ENCODE measurements at places on chromosomes 11 and 22.

DNA sequence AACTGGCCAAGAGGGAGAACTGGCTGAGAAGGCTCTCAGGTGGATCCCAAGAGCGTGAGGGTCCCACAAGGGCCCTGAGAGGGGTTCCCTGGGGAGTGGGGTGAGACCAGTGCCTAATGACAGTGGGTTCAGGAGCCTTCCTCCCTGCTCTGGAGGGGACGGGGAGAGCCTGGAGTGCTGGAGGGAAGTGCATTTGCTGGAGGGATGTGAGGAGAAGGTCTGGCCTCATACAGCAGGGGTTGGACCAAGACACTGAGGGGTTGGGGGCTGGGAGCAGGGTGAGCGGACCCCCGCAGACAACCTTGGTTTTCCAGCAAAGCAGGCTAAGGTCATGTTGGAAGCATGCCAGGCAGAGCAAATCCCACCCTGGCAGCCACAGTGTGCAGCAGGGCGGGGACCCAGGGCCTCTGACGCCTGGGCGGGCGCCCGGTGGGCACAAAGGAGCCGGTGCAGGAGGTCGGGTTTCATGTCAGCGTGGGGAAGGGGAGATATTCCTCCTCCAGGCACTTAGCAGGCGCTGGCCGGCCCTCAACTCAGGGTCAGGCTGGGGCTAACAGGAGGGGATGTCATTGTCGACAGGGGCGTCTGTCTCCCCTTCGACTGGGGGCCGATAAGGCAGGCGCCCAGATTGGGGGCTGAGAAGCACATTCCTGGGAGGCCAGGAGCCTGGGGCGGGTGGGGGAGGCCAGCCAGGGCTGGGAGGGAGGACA lies 3.1 kb upstream of the DERL3 start:
- DNase-seq: no peak

DNA sequence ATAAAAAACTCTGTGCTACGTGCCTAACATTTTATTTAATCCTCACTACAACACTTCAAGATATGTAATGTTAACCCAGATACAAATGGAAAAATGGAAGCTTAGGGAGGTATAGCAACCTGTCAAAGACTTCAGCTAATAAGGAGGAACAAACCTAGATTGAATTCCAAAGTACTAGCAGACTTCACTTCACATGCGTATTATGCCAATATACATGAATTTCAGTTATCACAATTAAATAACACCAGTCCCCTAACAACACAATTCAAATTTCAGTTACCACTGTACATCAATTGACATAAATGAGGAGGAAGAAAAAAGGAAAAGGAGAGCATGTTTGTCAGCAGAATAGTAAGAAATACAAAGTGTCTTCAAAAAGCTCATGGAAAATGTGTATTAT lies 60.4 kb downstream of the TTC28 start:
- DNase-seq: no peak

DNA sequence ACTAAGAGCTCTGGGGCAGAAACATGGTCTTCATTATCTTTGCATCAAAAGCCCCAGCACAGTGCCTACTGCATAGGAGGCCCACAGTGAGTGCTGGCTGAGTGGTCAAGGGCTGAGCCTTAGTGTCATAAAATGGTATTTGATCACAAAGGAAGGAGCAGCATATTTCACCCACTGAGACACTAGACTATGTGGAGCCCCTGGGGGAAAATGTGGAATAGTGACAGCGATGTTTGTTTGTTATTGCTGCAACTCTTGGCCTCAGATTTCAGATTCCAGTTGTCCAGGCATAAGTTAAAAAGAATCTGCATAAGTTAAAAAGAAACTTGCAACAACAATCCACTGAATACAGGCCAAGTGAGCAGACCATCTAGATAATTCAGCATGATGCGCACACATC lies 7.0 kb downstream of the KIRREL3 start:
- no peak for DNase-seq

- DNase-seq: no peak
Observed at GRCh38 chr11:78023426-78023825, 350 bp upstream of the KCTD14 start.

- no peak for DNase-seq
Observed at GRCh38 chr11:15509082-15509481, 394.4 kb downstream of the INSC start.

DNA sequence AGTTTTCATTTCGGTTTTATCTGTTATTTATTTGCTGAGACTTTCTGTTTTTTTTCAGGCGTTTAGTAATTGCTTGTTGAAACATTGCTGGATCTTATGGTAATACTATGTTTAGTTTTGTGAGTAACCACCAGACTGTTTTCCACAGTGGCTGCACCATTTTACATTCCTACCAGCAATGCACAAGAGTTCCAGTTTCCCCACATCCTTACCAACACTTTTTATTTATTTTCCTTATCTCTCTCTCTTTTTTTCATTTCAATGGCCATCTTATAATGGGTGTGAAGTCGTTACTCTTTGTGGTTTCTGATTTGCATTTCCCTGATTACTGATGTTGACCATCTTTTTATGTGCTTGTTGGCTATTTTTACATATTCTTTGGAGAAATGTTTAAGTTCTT lies 23.7 kb downstream of the USP47 start:
- no peak for DNase-seq

GRCh38 chr11:43923406-43924111 lies 18.9 kb upstream of the C11orf96 start:
- DNase-seq: no peak

DNA sequence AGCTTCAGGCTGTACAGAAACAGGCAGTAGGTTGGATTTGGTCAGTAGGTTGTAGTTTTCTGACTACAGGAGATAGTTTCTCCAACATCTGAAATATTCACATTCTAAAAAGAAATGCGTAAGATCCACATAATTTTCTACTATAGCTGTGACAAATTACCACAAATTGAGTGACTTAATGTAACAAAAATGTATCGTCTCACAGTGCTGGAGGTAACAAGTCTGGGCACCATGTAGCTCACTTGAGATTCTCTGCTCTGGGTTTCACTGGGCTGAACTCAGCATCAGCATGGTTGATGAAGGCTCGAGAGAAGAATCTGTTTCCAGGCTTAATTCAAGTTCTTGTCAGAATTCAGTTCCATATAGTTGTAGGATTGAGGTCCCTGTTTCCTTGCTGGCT lies 350.9 kb upstream of the CCDC179 start:
- no peak for DNase-seq

DNA sequence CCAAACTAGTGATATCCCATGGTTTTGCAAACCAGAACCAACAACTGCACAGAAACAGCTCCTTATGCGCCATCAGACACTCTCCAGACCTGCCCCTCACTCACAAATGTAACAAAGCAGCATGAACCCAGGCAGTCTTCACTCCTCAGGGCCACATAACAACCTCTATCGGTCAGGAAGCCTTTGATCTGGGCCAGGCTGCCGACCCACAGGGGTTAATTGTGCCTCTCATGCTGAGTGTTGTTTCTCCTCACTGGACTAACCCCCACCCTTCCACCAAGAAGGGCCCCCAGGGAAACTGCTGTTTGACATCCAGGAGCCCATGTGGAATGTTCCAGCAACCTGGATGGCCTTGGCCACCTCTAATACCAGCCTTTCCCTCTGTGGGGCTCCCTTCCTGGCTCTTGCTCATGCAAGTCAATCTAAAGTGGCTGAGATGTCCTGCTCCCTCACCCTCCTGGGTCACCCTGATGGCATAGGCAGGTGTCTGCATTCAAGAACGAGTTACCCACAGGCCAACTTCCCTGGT lies 7.9 kb upstream of the RGL4 start:
- no peak for DNase-seq

DNA sequence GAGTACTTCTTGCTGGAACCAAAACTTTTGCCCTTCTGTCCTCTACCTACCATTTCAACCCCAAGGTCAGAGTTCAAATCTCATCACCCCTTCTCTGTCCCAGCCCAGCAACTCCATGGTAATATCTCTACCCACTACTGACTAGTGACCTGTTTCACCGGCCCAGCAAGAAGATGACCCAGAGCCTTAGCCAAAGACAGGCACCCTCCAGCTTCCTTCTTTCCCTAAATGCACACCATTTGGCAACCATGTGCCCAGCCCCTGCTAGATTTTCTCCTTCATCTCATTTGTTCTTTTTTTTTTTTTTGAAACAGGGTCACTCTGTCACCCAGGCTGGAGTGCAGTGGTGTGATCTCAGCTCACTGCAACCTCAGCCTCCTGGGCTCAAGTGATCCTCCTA lies 14.9 kb downstream of the ARAP1 start:
- DNase-seq: no peak

GRCh38 chr22:21045585-21046294 lies at the start of gene LRRC74B:
LRRC74B (plus strand) TSS chr22:21045946; CDS start chr22:21045987, 41 bp downstream.
- DNase-seq: peak; percentile 46

GRCh38 chr22:37176464-37177061 lies 11.5 kb downstream of the C1QTNF6 start:
- DNase-seq: no peak

DNA sequence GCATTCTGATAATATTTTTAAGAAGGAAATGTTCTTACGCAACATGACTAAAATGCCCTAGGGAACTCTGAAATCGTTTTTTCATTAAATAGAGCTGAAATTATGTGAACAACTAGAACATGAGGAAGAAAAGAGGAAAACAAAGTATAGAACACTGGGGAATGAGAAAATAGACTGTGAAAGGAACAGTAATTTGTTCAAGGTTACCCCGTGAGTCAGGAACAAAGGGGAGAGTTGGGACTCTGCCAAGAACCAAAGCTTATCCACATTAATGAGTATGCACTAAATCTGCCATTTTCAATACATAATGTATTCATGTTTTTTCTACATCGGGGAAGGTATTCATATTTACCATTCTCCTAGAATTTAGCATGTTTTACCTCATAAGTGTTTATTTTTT lies 961.8 kb upstream of the CCDC90B start:
- DNase-seq: no peak

- peak; percentile 58 for DNase-seq
Observed at GRCh38 chr11:66172146-66172545, 96.3 kb upstream of the RAB1B start.

- DNase-seq: no peak
Observed at GRCh38 chr11:111870113-111870512, 1.3 kb downstream of the ALG9 start.

- DNase-seq: no peak
Observed at GRCh38 chr11:111745719-111746504, 20.3 kb downstream of the PPP2R1B start.

GRCh38 chr22:47187176-47187957 lies 424.9 kb downstream of the TBC1D22A start:
- no peak for DNase-seq

DNA sequence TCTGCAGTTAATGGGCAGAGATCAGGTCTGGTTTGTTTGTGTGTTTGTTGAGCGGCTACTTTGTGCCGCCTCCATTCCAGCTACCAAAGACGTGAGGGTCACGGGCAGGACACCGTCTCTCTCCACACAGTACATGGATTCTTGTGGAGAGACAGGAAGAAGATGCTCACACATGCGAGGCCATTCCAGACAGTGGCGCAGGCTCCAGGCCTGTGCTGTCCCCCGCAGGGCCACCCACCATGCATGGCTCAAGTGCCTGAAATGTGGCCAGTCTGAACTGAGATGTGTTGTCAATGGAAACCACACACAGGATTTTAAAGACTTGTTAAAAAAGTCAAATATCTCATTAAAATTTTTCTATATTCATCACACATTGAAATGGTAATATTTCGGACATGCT lies 848.3 kb downstream of the TBC1D22A start:
- no peak for DNase-seq

DNA sequence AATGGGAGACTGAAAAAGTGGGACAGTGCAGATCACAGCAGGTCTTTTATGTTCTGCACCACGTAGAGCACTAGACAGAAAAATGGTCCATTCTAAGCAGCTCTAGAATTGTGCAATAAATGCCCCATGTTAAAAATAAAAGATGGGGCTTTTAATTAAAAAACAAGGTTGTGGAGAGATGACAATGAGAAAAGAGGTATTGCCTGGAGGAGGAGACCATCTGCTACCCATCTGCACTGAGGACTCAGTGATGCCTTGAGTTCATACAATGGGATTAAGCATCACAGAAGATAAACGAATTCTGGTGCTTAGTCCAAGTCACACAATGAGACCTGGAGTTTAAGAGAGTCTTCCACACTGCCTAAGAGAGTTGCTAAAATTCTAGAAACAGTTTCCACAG lies 73.6 kb downstream of the PAK1 start:
- no peak for DNase-seq

- no peak for DNase-seq
Observed at GRCh38 chr11:94011478-94011877, 9.7 kb upstream of the HEPHL1 start.

DNA sequence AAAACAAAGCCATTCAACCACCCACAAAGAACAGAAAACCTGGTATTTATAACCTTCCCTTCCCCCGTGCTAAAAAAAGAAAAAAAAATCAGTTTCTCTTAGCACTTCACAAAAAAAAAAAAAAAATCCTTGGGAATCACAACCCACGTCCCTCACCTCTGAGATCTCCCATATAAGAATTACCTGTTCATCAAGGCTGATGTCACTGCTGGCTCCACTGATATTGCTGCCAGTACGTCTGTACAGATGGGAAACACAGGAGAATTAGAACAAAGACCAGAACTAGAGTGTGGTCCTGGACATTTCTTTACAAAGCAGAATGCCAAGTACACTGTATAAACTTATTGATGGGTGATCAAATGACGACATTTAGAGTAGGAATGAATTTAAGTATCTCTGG lies 14.9 kb downstream of the OSBP start:
- DNase-seq: no peak

GRCh38 chr22:30701872-30702271 lies 7.2 kb downstream of the OSBP2 start:
- DNase-seq: no peak

DNA sequence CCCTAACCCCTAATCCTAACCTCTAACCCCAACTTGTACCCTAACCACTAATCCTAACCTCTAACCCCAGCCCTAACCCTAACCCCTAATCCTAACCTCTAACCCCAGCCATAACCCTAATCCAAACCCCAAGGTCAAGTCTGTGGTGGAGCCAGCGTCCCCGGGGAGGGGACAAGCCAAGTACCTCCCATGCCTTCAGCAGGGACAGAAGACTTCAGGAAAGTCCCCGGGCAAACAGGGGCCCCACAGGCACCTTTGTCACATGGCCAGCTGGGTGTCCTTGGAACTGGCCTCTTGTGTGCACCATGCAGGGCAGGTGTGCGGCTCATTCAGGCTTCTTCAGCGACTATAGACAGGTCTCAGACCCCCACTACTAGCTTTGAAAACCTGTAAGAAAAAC lies 555.8 kb downstream of the BRD1 start:
- DNase-seq: no peak

- no peak for DNase-seq
Observed at GRCh38 chr22:37639771-37640590, 512 bp downstream of the SH3BP1 start.

GRCh38 chr22:30637701-30638114 lies 2.1 kb downstream of the SLC35E4 start:
- DNase-seq: no peak

- no peak for DNase-seq
Observed at GRCh38 chr22:29320546-29320945, 5.0 kb upstream of the RASL10A start.

GRCh38 chr22:20205464-20205963 lies 54.7 kb upstream of the CCDC188 start:
- DNase-seq: no peak

GRCh38 chr11:46800177-46800576 lies 45.9 kb downstream of the CKAP5 start:
- DNase-seq: no peak

- no peak for DNase-seq
Observed at GRCh38 chr11:117126223-117126965, 17.7 kb upstream of the PAFAH1B2 start.

Data from non-pigmented ciliary epithelial cell (primary cell).